IPS DF 6.9 (cell line): ENCODE measurements at places on chromosomes 6 and 20.

DNA sequence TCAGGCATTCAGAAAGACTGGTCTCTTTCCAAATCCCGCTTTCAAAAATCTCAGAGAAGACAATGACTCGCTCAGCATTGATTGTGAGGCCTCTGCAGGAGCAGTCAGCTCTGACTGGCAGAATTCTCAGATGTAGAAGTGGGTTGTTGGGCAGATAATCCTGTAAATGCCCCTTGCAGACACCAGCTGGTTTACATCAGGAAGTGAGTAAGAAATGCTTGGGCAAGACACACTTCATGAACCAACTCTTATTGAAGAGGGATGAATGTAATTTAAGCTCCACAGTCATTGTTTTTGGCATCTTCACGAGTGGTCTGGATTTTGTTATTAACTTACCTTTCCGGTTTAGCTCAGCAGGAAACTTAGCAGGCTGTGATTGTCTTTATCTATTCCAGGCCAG is 166.6 kb downstream of the PLCB4 start:
- DNase-seq = no peak

- no peak for DNase-seq
Measured at GRCh38 chr6:88119769-88120168, 46.4 kb downstream of the CNR1 start.

DNA sequence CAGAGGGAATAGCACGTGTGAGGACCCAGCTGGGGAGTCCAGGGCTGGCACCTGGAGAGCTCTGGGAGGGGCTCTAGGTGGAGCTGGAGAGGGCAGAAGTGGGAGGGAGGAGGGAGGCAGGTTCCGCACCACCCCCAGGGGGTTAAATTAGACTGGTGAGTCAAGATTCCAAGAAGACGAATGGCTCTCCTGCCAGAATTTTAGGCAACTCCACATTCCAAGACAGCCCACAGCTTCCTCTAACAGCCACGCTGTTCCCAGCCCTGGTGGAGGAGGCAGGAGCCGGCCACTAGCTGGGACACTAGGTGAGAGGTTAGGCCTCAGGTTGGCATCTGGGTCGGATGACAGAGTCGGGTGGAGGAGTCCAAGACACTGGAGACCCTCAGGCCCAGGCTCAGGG is 60.2 kb downstream of the TFAP2C start:
- no peak for DNase-seq

- no peak for DNase-seq
Measured at GRCh38 chr20:18138266-18138582, 561 bp downstream of the KAT14 start.

GRCh38 chr6:144362042-144363018 is 77.2 kb downstream of the UTRN start:
- DNase-seq = no peak

GRCh38 chr20:1776681-1777475 is 118.3 kb upstream of the SIRPA start:
- peak; percentile 76 for DNase-seq

- DNase-seq = no peak
Measured at GRCh38 chr20:6295867-6296256, 173.0 kb upstream of the FERMT1 start.

DNA sequence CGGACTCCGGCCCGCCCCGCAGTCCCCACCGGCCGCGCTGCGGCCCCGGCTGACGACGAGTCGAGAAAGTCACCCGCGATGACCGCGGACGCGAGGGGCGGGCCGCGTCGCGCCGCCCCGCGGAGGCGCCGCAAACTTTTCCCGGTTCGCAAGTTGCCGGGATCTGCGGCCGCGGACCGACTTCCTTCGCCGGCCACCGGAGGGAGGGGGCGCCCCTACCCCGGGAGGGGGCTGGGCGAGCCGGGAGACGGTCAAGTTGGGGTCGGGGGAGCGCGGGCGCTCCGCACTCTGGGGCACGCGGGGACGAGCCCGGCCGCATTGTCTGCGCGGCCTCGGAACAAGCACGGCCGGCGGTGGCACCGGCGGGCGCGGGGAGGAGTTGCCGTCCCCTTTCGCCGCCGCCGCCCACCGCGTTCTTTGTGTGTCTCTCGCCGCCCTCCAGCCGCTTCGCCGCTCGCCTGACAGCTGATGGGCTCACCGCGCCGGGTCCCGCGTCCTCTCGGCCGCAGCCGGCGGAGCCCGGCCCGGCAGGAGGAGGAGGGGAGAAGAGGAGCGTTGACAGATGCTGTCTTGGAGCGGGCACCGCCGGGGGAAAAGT is 131.6 kb downstream of the OGFRL1 start:
- DNase-seq = no peak

- no peak for DNase-seq
Measured at GRCh38 chr20:60125513-60125912, 167.3 kb downstream of the CDH26 start.

DNA sequence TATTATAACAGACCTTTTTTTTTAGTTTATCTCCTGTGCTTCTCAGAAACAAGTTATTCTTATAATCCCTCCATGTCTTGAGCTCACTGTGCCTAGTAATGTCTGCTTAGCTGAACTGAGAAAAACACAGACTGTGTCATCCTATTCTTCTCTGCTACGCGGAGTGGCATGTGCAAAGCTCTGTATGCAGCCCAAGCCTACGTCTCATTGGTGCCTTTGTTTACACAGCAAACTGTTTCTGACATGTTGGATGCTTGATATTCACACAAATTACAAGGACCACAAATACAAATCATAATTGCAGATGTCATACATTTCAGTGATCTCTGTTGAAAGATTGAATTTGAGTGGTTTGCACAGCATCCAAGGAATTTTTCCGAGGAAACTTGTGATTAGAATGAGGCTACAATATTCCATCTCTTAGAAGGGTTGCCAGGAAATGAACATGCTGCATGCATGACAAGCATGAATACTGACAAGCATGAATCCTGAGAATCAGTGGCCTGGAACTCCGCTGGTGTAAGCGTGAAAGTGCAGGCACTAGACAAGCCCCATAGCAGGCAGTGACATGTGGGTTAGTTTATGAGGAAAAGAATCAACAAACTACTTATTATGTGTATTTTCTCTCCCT is 128.4 kb upstream of the SGK1 start:
- no peak for DNase-seq

- DNase-seq = no peak
Measured at GRCh38 chr20:16308754-16309153, 264.5 kb downstream of the KIF16B start.

- DNase-seq = no peak
Measured at GRCh38 chr6:34227761-34228421, 8.8 kb upstream of the HMGA1 start.

DNA sequence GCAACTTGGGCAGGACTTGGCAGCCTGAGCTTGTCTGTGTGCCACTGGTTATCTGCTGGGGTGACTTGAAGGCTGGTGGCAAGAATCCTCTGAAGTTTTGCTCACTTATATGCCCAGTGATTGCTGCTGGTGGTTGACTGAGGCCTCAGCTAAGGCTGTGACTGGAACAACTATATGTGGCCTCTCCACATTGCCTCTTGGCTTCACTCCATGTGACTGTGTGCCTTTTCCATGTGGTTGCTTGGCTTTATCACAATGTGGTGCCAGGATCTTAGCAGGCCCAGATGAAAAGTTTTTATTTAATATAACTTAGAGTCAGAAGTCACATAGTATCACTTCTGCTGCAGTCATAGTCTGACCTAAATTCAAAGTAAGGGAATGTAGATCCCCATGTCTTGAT is 104.5 kb downstream of the ADAT2 start:
- DNase-seq = no peak

GRCh38 chr6:146041282-146041681 is 12.4 kb downstream of the GRM1 start:
- peak; percentile 63 for DNase-seq

- no peak for DNase-seq
Measured at GRCh38 chr6:47044397-47044796, 2.3 kb upstream of the ADGRF1 start.

- DNase-seq = no peak
Measured at GRCh38 chr6:158018851-158019361, 37.2 kb downstream of the SYNJ2 start.

DNA sequence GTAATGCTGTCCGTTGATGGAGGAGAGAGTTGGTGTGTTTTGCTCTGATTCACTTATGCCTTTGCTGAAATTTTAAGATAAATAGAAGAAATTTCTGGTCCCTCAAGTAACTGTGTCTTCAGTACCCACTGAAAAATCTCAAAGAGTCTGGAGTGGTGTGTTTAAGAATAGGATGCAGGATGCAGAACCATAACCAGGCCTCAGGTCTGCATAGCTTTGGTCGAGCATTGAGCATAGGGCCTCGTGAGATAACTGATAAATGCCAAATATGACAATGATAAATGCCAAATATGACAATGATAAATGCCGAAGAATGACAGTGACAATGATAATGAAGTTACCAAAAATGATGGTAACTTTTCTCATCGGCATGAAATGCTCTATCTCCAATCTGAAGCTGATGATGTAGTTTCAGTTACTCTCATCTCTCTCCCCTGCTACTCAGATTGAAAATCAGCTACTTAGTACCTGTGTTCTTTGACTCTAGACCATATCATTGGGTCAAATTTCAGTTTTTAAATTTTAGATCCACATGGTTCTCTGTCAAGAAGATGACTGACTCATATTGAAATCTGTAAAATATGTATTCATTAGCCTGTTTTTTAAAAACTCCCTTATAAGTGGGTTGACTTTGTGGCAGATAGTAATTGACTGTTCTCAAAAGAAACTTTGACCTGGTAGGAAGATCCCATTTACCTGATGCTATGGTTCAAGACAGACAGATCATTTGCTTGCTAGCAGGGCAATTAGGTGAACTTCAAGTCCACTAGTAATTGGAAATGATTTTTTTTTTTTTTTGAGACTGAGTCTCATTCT is 96.6 kb downstream of the SLC16A10 start:
- DNase-seq = no peak

GRCh38 chr20:2101057-2101864 is at the start of gene STK35:
Gene STK35 (plus strand): TSS chr20:2101827. CDS start chr20:2101882, 55 bp downstream.
- no peak for DNase-seq

DNA sequence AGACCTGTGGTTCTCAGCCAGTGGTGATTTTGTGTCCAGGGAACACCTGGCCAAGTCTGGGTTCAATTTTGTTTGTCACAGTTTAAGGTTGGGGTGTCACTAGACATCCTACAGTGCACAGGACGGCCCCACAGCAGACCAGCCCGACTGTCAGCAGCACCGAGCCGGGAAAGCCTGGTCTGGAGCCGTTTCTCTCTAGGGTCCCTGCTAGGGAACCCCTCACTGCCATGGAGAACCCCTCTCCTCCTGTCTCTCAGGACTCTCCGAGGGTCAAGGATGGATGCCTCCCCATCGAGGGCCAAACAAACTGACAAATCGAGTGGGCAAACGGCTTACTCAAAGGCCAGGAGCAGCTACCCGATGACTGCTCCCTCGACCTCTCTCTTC is 15.8 kb upstream of the STX16 start:
- no peak for DNase-seq
